ENCODE measurements at places on chromosomes 6 and 20. TPM values are rescaled to one million over a fixed set of nuclear protein-coding genes. Genes with fewer than 3 reads are reported as not detected.

Gene BMP5
- not detected for total RNA-seq

Gene BANF2
- not detected for total RNA-seq

Gene HLA-DQA2
- 0.17 TPM for total RNA-seq

Gene PHACTR3
- not detected for total RNA-seq

Gene BPIFB4
- not detected for total RNA-seq

Gene TUBE1
- 17.1 TPM for total RNA-seq

Gene PTPN1
- 68.3 TPM for total RNA-seq

Gene GTSF1L
- total RNA-seq = not detected

Gene PTPRT
- total RNA-seq = not detected

Gene LIN28B
- not detected for total RNA-seq

Gene BPIFB1
- total RNA-seq = not detected

Gene CDH26
- total RNA-seq = 2.6 TPM

Gene CST4
- total RNA-seq = not detected

Gene SCUBE3
- total RNA-seq = not detected

Gene TRIM15
- total RNA-seq = not detected

Gene SRMS
- total RNA-seq = not detected

Gene EYA2
- not detected for total RNA-seq

Gene HFE
- total RNA-seq = 1.7 TPM

Gene RNF39
- not detected for total RNA-seq

Gene KIF6
- not detected for total RNA-seq

Gene XRN2
- total RNA-seq = 42.9 TPM

Gene PPP1R14C
- total RNA-seq = not detected

Gene HSPA1L
- total RNA-seq = 2.9 TPM
